Stimulated activated CD4-positive, alpha-beta T cell treated with anti-CD3 and anti-CD28 coated beads, TNF-alpha, amount 100 ng/mL, for 1 hour (primary cell): ENCODE measurements at places on chromosomes 13 and 19.

- DNase-seq = no peak
These were observed 155.5 kb downstream of the TBC1D4 start for GRCh38 chr13:75326173-75327134.

DNA sequence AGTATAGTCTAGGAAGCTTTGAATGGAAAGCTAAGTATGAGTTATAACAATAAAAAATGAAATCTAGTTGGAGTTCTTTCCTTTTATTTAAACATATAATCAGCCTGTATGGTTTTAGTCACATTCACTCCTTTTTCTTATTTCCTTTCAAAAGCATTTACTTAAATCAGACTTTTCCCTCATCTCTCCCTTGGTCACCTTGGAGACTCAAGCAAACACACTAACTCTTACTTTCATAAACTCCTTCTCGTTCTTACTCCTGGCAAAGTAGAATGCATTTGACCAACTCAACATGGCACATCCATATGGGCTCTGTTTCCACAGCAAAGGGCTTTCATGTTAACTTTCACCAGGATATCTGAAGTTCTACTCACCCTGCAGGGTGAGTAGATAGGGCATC, 400.0 kb downstream of the LMO7 start:
- DNase-seq = no peak

DNA sequence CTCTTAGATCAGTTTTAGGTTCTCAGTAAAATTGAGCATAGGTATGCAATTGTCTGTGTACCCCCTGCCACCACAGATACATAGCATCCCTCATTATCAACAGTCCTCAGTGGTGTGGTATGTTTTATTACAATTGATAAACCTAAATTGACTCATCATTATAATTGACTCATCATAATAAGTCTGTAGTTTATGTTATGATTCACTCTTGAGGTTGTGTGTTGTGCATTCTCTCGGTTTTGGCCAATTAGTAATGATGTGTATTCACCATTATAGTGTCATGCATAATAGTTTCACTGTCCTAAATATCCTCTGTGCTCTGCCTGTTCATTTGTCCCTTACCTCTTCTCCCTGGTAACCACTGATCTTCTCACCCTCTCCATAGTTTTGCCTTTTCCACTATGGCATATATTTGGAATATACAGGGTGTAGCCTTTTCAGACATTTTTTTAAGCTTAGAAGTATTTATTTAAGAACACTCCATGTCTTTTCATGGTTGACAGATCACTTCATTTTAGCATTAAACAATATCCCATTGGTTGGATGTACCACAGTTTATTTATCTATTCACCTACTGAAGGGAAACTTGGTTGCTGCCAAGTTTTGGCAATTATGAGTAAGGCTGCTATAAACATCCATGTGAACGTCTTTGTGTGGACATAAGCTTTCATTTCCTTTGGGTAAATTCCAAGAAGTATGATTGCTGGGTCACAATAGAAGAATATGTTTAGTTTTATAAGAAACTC, 1620.6 kb upstream of the MIR17HG start:
- no peak for DNase-seq

GRCh38 chr19:55147545-55148251, 1.3 kb downstream of the TNNT1 start:
- DNase-seq = no peak
